Sciatic nerve (tissue), 2 donors: ENCODE measurements at places on chromosomes 16 and 17. TPM values are rescaled to one million over a fixed set of nuclear protein-coding genes. Genes with fewer than 3 reads are reported as not detected.

The TBC1D3 gene
- not detected for total RNA-seq

The LRRC36 gene
- total RNA-seq, result 1.5 TPM

The TBC1D3E gene
- not detected for total RNA-seq

The KRT24 gene
- 0.53 TPM for total RNA-seq

The TP53TG3C gene
- total RNA-seq, result not detected

The ENPP7 gene
- total RNA-seq, result not detected

The CLEC18B gene
- total RNA-seq, result 5.8 TPM

The EPOP gene
- total RNA-seq, result 1.5 TPM

The RND2 gene
- 3.4 TPM for total RNA-seq

The ALDH3A2 gene
- 74.3 TPM for total RNA-seq

The TMEM238L gene
- total RNA-seq, result not detected

The KCNJ18 gene
- total RNA-seq, result not detected

The NPIPB6 gene
- 8.5 TPM for total RNA-seq

The CES3 gene
- total RNA-seq, result 0.71 TPM

The SLC9A5 gene
- 1.2 TPM for total RNA-seq

The BRICD5 gene
- total RNA-seq, result 9.9 TPM

The DCXR gene
- total RNA-seq, result 80.0 TPM

The KRTAP4-9 gene
- not detected for total RNA-seq

The DOC2A gene
- total RNA-seq, result 0.67 TPM

The NAT9 gene
- total RNA-seq, result 50.3 TPM

The CCT6B gene
- total RNA-seq, result 2.9 TPM

The SCNN1B gene
- total RNA-seq, result 2.3 TPM

The TPSB2 gene
- 18.5 TPM for total RNA-seq

The PPP1R1B gene
- 3.3 TPM for total RNA-seq

The KCNJ2 gene
- total RNA-seq, result 11.9 TPM

The NMRAL1 gene
- total RNA-seq, result 32.8 TPM

The PNMT gene
- total RNA-seq, result 1.3 TPM

The TBC1D26 gene
- total RNA-seq, result 0.27 TPM

The CCR7 gene
- 1.4 TPM for total RNA-seq

The PARD6A gene
- total RNA-seq, result 5.6 TPM

The LGALS9 gene
- total RNA-seq, result 41.8 TPM

The KRTAP1-1 gene
- total RNA-seq, result not detected

The FOXK2 gene
- total RNA-seq, result 59.9 TPM

The TCF25 gene
- 206 TPM for total RNA-seq

The PGAP3 gene
- total RNA-seq, result 16.0 TPM

The CDH5 gene
- 108 TPM for total RNA-seq

The PSMD12 gene
- 40.6 TPM for total RNA-seq

The HSF4 gene
- 123 TPM for total RNA-seq

The ATAD5 gene
- 1.5 TPM for total RNA-seq

The TBC1D16 gene
- total RNA-seq, result 46.9 TPM

The GPRC5C gene
- 62.9 TPM for total RNA-seq

The TNP2 gene
- total RNA-seq, result not detected

The DVL2 gene
- total RNA-seq, result 49.1 TPM

The PYY gene
- total RNA-seq, result not detected

The EPN3 gene
- total RNA-seq, result 0.27 TPM

The CCL4L2 gene
- 22.1 TPM for total RNA-seq

The CD300E gene
- 3.8 TPM for total RNA-seq

The MT1M gene
- 6.7 TPM for total RNA-seq

The ASB16 gene
- 0.36 TPM for total RNA-seq

The IRX5 gene
- 0.13 TPM for total RNA-seq

The COX11 gene
- 57.2 TPM for total RNA-seq

The SMIM5 gene
- 12.5 TPM for total RNA-seq
